GM12865 (cell line): ENCODE measurements at places on chromosomes 16 and 17.

- DNase-seq = no peak
Measured at GRCh38 chr17:68783861-68784260, 171.3 kb downstream of the ABCA8 start.

DNA sequence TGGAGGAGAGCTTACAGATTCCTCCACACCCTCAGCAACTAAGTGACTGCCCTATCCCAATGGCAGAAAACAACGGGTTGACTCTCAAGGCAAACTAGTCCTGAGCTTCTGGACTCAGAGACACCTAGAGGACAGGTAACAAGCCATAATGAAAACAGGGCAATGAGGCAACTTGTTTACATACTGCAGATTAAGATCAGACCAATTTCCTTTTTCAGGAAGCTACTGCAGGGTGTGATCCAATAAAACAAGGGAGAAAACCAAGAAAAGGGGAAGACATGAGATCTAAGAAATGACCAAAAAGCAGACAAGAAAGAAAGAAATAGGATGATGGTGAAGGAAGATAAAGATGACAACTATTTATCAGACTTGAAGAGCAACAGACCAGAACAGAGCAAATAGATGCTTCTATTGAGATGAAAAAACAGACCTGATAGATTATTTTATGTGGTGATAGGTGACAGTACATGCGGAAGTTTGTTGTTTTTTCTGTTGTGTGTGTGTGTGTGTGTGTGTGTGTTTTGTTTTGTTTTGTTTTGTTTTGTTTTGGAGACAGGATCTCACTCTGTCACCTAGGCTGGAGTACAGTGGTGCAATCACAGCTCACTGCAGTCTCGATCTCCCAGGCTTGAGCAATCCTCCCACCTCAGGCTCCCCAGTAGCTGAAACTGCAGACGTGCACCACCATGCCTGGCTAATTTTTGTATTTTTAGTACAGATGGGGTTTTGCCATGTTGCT, 120.7 kb downstream of the GAS7 start:
- DNase-seq = peak; percentile 47

DNA sequence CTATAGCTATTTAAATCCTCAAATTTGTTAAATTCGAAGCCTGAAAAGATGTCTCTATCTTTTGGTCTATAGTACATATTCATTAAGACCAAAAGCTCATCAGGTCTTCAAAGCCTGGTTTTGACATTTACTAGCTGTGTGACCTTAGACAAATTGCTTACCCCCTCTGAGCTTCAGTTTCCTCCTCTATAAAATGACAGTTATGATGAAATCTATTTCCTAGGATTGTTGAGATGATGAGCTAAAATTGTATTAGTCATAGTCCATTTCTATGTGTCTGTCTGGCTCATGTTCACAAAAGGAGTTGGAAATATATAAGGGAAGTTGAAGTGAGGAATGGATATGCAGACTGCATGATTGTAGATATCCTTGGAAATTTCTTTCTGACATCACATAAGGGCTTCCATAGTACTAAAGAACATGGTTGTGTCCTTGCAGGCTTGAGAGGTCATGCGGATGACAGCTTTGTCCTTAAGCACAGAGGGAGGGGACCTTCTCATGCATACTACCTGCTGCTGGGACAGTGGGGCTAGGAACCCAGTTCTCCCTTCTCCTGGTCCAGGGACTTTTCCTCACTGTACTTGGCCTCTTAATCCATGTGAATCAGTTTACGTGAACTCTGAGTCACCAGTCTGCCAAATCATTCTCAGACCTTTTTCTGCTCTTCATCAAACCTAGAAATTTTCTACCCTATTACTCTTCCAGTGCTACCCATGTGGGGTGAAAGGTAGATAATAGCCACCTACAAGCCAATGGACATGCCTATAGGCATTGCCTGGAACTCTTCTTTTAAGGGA, 487.5 kb upstream of the SALL1 start:
- DNase-seq = no peak

DNA sequence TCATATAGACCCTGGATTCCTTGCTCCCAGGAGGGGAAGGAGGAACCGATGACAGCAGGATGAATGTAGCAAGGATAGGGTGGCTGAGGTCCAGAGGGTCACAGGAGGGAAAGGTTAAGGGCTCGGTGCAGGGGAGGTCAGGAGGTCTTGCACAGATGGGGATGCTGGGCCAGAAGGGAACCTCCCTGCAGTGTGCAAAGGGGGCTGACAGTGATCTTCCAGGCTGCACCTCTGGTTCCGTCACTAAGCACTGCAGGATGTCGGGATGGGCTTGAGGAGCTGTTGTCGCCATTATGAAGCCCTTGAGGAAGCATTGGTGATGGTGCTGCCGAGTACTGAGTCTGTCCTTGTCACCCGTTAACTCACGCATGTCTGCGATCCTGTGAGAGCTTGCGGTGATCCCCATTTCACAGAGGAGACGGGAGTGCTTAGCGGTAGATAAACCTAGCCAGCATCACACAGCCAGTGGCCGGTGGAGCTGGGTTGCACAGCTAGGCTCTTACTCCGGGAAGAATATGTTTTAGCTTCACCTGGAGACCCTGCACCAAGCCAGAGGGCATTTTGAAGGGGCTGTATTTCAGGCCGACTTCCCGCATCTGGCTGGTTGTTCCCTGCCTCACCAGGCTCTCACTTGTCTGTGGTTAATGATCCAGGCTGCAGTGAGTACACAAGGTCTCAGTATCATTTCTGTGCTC, 120.4 kb downstream of the SNX29 start:
- no peak for DNase-seq

DNA sequence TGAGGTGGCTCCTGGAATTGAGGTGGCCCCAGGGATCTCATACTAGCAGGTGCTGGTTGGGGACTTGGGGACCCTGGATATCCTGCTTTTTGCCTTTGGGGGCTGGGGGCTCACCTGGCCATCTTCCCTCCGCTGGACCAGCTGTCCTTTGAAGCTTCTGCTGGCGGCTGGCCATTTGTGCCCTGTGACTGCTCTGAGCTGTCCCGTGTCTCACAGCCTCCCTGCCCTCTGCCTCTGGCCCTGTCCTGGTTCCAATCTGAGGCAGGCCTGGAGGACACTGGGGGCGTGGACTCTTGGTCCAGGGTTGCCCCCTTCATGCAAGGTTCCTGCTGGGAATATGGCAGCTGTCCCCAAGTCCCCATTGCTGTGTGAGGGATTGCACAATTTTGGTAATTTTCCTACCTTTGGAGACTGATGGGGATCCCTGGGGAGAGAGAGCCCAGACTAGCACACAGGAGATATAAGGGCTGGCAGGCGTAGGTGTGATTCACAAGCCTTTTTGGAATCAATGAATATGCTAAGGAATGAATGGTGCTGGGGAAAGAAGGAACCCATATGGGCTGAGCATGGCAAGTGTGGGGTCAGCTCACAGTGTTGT, 19.2 kb downstream of the ADCY7 start:
- no peak for DNase-seq

- peak; percentile 94 for DNase-seq
Measured at GRCh38 chr16:50282010-50282538, 15.7 kb downstream of the ADCY7 start.

DNA sequence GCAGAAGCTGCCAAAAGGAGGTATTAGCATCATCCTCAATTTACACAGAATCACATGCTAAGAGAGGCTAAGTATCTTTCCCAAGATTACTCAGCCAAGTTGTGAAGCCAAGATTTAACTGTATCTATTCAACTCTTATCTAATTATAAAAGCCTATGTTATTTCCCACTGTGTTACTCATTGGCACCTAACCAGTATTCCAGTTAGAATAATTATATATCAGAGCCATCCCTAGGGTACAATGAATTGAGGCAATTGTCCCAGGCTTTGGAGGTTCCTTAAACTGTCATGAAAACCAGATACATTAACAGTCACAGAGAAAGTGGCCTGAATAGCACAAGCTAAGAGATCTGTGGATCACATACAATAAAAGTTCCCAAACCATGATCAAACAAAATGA, 10.9 kb upstream of the AMFR start:
- DNase-seq = no peak

DNA sequence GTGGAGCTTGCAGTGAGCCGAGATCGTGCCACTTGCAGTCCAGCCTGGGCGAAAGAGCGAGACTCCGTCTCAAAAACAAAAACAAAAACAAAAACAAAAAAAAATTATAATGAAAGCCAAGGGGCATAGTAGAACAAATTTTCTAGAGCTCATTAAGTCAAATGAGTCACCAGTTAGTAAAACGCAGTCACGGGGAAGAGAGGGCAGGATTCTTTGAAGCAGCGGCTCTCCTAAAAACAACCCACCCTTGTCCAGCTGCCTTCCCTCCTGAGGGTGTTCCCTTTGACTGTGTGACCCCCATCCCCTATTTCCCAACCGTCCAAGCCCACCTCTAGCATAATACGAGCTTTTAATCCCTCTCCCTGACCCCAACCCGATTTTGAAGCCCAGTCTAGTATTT, 44.1 kb upstream of the STH start:
- DNase-seq = no peak

DNA sequence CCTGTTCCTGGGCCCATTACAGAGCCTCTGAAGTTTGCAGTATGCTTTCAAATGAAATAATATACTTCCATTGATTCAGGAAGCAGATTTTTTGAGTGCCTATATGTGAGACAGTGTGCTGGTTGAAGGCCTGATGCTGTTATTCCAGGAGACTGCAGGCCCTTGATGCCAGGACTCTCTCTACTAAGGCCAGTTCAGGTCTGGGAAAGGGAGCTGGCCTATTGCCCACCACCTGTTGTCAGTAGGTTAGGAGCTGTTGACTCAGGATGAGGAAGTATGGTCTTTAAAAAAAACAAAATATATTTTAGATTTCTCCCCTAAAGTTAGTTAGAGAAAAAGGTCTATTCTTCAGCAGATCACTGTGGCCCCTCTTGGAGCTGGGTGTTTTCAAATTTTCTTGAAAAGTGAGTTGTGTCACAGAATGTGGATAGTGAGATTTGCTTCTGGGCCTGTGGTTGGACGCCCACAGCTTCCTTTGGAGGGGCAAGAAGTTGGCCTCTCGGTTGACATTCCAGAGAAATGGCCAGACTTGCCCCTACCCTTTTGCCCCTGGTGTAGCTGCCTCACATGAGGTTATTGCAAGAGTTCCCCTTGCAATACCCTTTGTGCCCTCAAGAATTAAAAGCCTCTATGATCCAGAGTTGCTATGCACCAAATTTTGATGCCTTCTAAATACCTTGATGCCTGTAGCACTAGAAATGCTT, 7.9 kb downstream of the ESRP2 start:
- no peak for DNase-seq

- no peak for DNase-seq
Measured at GRCh38 chr17:76822184-76822778, 45.9 kb upstream of the MGAT5B start.

GRCh38 chr16:24491731-24492130, 47.6 kb upstream of the RBBP6 start:
- DNase-seq = no peak

DNA sequence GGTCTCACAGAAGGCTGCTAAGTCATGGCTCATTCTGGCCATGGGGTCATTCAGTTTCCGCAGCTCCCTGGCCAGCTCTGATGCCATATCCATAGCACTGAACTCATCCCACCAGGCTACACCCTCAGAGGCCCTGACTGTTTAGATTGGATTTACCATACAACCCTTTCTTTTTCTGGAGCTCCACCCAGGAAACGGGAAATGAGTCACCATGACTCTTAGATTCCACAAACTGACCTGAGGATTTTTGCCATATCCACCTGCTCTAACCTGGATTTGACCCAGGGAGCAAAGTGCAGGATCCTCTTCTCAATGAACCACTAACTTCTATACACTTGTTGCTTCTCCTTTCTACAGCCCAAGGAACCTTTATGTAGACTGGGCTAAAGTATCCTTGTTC, 20.3 kb upstream of the CALB2 start:
- DNase-seq = no peak

- no peak for DNase-seq
Measured at GRCh38 chr17:42253578-42253977, 22.6 kb downstream of the STAT5B start.

DNA sequence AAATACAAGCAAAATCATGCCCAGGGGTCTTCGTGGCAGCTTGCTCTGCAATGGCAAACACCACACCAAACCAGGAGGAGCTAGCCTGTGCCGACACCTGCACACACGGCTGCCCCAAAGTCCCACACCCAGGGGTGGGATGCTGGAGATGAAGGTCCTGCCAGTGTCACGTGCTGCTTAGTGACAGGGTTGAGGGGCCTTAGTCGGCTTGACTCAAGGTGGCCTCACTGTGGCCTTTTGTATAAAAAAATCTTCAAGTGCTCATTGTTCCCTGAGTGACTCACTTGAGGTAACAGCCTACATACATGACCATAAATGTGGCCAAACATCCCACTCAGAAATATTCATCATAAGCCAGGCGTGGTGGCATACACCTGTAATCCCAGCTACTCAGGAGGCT, 7.3 kb downstream of the TRIM65 start:
- DNase-seq = no peak

DNA sequence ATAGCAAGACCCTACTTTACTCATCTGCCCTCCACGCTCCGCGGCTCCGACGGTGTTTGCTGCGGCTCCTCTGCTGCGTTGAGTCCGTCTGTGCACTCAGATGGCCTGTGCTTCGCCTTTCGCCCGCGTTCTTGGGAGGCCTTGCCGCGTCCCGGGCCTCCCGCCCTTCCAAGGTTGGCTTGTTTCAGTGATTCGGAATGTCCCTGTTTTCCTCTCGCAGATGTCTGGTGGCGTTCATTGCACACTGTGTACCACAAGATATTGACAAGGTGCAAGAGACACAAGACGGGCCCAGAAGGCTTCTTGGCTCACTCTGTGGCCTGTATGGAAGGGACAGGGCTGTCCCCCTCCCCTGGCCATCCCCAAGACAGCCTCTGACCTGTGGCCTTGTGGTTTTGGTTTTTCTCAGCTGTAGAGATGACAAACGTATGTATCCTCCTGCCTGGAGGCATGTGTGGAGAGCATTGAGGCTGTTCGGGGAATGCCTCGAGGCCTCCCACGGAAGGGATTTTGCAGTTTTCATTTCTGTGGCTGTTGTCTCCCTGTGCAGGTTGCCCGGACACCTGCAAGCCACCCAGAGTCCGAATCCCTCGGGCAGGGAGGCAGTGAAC, 15.4 kb downstream of the MGRN1 start:
- DNase-seq = no peak

GRCh38 chr17:39045948-39046679, 78.9 kb upstream of the FBXO47 start:
- DNase-seq = no peak

DNA sequence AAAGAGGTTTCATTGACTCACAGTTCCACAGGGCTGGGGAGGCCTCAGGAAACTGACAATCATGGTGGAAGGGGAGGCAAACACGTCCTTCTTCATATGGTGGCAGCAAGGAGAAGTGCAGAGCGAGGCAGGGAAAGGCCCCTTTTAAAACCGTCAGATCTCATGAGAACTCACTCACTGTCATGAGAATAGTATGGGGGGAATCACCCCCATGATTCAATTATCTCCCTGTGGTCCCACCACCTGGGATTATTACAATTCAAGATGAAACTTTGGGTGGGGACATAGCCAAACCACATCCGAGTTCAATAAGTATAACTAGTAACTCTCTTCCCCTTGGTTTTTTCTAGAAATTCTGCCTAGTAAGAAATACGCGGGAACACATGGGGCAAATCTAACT, 94.9 kb downstream of the AXIN2 start:
- DNase-seq = peak; percentile 38

GRCh38 chr17:74239172-74239571, 25.8 kb downstream of the TTYH2 start:
- no peak for DNase-seq

- DNase-seq = peak; percentile 51
Measured at GRCh38 chr17:46191322-46192188, 1.7 kb downstream of the KANSL1 start.
